ENCODE measurements at places on chromosomes 7 and 10.

DNA sequence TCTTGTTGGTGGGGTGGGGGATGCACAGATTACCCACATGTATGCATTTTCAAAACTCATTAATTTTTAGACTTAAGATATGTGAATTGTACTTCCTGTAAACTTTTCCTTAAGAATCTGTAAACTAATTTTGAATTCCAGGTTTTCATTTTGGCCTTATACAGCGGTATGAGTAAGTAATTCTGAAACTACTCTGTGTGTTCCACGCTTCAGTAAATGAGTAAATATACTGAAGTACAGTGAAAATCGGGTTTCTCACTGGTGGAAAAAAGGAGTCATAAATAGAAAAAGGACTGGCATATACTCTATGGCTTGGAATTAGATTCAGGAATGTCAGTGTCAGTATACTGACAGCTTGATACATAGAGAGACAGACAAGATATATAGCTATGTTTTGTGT, 72.8 kb downstream of the CTTNBP2 start:
- no peak for DNase-seq

GRCh38 chr7:15863951-15864625, 177.6 kb upstream of the MEOX2 start:
- no peak for DNase-seq

- DNase-seq, result no peak
Observed at GRCh38 chr7:1738511-1738910, 68.4 kb downstream of the ELFN1 start.

DNA sequence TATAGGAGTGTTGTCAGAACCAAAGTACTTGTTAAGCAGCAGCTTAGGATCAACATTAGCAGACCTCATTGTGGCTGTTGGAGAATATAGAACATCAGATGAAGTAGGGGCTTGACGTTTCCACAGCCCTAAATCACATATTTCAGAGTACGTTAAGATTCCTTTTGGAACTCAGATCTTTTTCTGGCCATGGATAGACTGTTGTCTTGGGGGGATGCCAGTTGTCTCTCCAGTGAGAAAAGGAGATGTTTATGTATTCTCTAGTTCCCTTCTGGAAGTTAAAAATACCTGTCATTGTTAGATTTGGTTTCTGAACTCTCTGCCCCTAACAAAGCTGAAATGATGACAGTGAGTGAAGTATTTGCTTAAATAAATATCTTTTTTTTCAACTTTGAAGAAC, 191.3 kb downstream of the AUTS2 start:
- no peak for DNase-seq

DNA sequence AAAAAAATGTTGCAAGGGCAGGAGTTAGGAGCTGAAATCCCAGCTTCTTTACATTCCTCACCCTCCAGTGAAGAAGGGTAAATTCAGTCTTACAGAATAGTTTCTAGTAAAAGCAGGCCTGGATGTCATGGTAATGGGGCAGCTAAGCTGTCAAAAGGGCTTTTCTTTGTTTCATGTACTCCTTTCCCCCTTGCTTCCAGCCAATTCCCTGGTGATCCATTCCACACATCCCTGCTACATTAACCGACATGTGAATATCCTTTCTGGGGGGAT, 36.0 kb downstream of the RHEB start:
- no peak for DNase-seq

DNA sequence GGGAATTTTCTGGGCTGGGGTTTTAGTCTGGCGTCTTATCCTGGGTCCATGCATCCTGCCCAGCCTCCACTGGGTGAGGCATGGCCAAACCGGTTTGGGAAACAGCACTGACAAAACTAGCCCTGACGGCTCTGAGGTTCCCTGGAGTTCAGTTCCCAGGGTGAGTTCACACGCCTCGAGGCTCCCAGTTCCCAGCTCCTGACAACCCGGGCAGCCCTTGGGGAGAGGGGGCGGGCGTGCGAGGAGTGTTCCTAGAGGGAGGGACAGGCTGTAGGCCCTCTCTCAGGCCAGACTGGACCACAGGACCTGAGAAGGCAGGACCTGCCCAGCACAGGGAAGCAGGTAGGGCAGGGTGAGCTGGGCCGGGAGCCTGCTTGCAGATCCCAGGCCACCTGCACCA, 82.3 kb upstream of the PPIF start:
- DNase-seq, result no peak

- DNase-seq, result no peak
Observed at GRCh38 chr10:97726636-97727178, 10.2 kb upstream of the ZFYVE27 start.

DNA sequence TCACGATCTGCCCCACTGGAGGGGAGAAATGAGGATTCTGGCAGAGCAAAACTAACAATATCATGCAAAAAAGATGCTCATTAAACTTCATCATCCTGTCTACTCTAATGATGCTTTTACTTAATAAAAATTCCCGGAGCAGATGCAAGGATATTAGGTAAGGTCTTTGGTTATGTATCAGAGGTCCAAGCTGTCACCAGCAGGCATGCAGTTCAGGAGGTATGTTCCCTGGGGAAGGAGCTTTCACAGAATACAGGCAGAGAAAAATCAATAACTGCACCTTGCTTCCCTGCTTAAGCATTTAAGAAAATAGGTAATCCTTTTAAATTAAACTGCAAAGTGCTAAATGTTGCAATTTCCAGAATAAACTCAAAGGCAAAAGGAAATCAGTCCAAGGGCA, 81.6 kb upstream of the C1QL3 start:
- DNase-seq, result no peak
